Psoas muscle (tissue), 8 donors: ENCODE measurements at places on chromosomes 1 and 21. TPM values are rescaled to one million over a fixed set of nuclear protein-coding genes. Genes with fewer than 3 reads are reported as not detected.

GRCh38 chr1:48251821-48252220 lies 29.3 kb downstream of the SLC5A9 start:
- no peaks in the 10 kb centered on the region for H3K4me1 ChIP-seq
- no peak overlapping the region for H3K27ac ChIP-seq
- H3K36me3 ChIP-seq: no peaks in the 10 kb centered on the region
- no peak overlapping the region for H3K4me3 ChIP-seq
- H3K27me3 ChIP-seq: no peaks in the 10 kb centered on the region

KCNA3 gene
- 0.16 TPM for total RNA-seq

- H3K27me3 ChIP-seq: peaks cover 10% of the 10 kb centered on the region
- no peaks in the 10 kb centered on the region for H3K36me3 ChIP-seq
- H3K4me1 ChIP-seq: no peaks in the 10 kb centered on the region
- DNase-seq: no peak
These were observed 85.2 kb downstream of the BEND5 start for GRCh38 chr1:48691429-48692001.

- no peaks in the 10 kb centered on the region for H3K36me3 ChIP-seq
- H3K4me1 ChIP-seq: no peaks in the 10 kb centered on the region
- no peak for DNase-seq
- no peak overlapping the region for H3K4me3 ChIP-seq
- H3K27ac ChIP-seq: no peak overlapping the region
These were observed 25.3 kb downstream of the OPTC start for GRCh38 chr1:203519053-203519840.

AMIGO1 gene
- total RNA-seq: 12.8 TPM

GRCh38 chr1:200021577-200022238 lies 5.8 kb upstream of the NR5A2 start:
- no peak overlapping the region for H3K4me3 ChIP-seq
- H3K4me1 ChIP-seq: no peaks in the 10 kb centered on the region
- no peaks in the 10 kb centered on the region for H3K27me3 ChIP-seq
- no peaks in the 10 kb centered on the region for H3K36me3 ChIP-seq

SYNC gene
- total RNA-seq: 56.2 TPM

SPRR2D gene
- total RNA-seq: not detected

CD1B gene
- total RNA-seq: not detected

DNA sequence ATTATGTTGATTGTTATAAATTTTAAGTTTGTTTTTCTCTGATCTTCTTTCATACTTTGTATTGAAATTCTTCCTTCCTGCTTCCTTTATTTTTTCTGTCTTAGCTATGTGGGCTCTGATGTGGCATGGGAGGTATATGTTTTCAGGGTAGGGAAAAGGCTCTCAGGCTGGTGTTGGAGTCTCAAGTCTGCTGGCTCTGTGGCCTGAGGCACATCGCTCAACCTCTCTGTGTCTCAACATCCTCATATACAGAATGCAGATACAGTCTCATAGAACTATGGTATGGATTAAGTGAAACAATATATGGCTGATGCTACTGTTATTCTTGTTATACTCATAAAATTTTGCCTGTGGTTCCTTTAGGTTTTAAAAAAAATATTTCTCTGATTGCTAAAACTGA lies 105.9 kb downstream of the KCNN3 start:
- H3K4me1 ChIP-seq: no peaks in the 10 kb centered on the region
- no peak overlapping the region for H3K27ac ChIP-seq
- H3K27me3 ChIP-seq: no peaks in the 10 kb centered on the region
- peaks cover 8% of the 10 kb centered on the region for H3K36me3 ChIP-seq

FCER1G gene
- total RNA-seq: 11.3 TPM

- H3K27me3 ChIP-seq: no peaks in the 10 kb centered on the region
- peaks cover 12% of the 10 kb centered on the region for H3K4me1 ChIP-seq
- peak; percentile 89 for DNase-seq
- H3K27ac ChIP-seq: peak within 1 kb of the TSS; percentile 71
- H3K4me3 ChIP-seq: peak within 1 kb of the TSS; percentile 89
- peaks cover 11% of the 10 kb centered on the region for H3K36me3 ChIP-seq
These were observed at the start of gene CSF1 for GRCh38 chr1:109910123-109910962. Gene CSF1, plus strand, starts transcription at chr1:109910849. Its CDS starts 175 bp downstream, at chr1:109911024.

DNA sequence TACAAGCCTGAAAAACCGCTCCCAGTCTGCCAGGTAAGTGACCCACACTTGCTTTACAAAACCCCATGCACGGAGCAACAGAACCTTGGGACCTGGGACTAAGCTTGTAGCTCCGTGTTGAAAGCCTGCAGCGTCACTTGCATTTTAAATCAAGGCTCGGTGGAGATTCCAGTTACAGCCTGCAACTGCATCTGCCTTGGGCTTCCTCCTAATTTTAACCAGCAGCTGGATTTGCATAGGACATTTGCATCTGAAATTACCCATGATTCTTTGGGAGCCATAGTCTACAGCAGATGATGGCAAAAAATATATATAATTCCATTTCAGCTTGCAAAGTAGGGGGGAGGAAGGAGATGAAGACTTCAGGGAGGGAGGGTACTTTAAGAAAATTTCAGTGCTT lies 62.4 kb upstream of the IGSF21 start:
- no peak for DNase-seq
- no peak overlapping the region for H3K4me3 ChIP-seq
- H3K27me3 ChIP-seq: no peaks in the 10 kb centered on the region

NIBAN1 gene
- total RNA-seq: 50.6 TPM
